ENCODE measurements at places on chromosomes 3 and 15. TPM values are rescaled to one million over a fixed set of nuclear protein-coding genes. Genes with fewer than 3 reads are reported as not detected.

SLC28A2 gene
- not detected for total RNA-seq

TMCO5A gene
- total RNA-seq = not detected

CAMKV gene
- 0.89 TPM for total RNA-seq

LNP1 gene
- 0.70 TPM for total RNA-seq

PLCL2 gene
- total RNA-seq = 55.3 TPM

All from T-helper 17 cell (primary cell).